ENCODE measurements at places on chromosomes 5 and 9. TPM values are rescaled to one million over a fixed set of nuclear protein-coding genes. Genes with fewer than 3 reads are reported as not detected.

Gene NMUR2
- total RNA-seq, result 2.1 TPM

Gene SPOUT1
- total RNA-seq, result 45.8 TPM

Gene ZNF300
- total RNA-seq, result 1.8 TPM

Gene CBY3
- not detected for total RNA-seq

DNA sequence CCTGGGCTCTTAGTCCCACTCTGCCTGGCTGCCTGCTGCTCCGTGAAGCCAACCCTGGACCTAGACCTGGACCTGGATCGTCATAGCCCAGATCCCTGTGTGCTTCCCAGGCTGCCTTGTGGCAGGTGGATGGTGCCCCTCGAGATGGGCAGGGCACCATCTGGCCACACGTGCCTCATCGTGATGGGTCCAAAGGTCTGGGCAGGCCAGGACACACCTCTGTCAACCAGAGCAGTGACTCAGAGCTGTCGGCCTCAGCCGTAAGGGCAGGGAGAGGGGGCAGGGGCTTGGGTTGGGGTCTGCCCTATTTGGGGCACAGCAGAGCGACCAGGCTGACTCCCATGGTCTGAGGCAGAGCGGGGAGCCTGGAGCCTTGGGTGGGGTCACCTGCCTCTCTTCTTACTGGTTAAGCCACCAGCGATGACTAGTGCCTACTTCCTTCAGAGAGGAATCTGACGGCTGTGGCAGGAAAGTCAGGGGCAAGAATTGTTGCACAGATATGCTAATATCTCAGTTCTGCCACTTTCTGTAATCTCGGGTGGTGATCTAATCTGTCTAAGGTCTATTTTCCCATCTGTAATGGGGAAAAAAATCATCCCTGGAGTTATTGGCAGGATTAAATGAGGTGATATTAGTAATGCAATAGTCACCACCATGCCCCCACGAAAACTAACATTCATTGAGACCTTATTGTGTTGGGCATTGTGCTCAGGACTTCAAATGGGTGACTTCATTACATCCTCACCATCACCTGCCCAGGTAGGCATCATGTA lies 3.2 kb upstream of the CDHR2 start:
- peaks cover 14% of the 10 kb centered on the region for H3K4me1 ChIP-seq
- H3K27ac ChIP-seq, result no peak overlapping the region
- no peak for DNase-seq
- no peaks in the 10 kb centered on the region for H3K27me3 ChIP-seq
- H3K36me3 ChIP-seq, result no peaks in the 10 kb centered on the region
- no peak overlapping the region for H3K4me3 ChIP-seq

- peak overlapping the region; percentile 45 for H3K4me3 ChIP-seq
- H3K27me3 ChIP-seq, result no peaks in the 10 kb centered on the region
- peaks cover 18% of the 10 kb centered on the region for H3K4me1 ChIP-seq
- no peaks in the 10 kb centered on the region for H3K36me3 ChIP-seq
These were observed 148.2 kb upstream of the KLF4 start for GRCh38 chr9:107637421-107638420.

DNA sequence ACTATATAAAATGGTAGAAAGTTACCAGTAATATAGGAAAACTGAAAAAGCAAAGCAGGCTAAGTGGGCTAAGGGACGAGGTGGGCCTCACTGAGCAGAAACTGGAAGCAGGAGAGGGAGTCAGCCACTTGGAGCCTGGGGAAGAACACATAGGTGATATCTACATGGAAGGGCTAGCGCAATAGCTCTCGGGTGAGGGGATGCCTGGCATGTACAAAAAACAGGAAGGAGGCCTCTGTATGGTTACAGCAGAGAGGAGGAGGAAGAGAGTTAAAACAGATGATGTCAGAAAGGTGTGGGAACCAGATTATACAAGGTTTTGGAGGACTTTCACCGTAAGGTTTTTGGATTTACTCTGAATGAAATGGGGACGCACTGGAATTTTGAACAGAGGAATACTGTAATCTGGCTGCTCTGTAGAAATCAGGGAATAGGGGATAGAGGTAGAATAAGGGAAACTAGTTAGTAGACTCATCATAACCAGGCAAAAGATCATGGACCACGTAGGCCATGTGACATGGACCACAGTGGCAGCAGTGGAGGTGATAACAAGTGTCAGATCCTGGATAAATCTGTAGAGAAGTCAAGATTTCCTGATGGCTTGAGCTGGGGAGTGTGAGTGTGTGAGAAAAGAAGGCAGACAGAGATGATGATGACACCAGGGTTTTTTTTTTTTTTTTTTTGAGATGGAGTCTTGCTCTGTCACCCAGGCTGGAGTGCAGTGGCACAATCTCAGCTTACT lies 52.5 kb downstream of the FNBP1 start:
- H3K4me1 ChIP-seq, result peaks cover 14% of the 10 kb centered on the region
- H3K27ac ChIP-seq, result no peak overlapping the region
- H3K36me3 ChIP-seq, result no peaks in the 10 kb centered on the region
- H3K4me3 ChIP-seq, result no peak overlapping the region
- no peak for DNase-seq

DNA sequence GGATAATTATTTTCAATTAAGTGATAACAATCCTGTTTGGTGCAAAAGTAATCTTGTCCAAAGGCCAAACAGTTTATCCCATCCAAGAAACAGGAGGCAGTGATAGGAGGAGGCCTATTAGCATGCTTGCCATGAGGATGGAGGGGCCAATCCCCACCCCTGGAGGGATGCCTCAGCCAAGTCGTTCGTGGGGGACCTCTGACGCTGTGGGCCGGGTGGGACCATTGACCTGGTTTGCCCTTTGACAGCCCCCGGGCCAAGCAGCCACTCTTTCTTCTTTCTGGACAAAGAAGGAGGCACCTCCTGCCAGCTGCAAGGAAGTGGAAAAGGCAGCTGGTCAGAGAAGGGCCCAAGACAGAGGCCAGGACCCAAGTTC lies 39.5 kb upstream of the GRHPR start:
- no peaks in the 10 kb centered on the region for H3K27me3 ChIP-seq
- DNase-seq, result no peak
- H3K4me1 ChIP-seq, result no peaks in the 10 kb centered on the region
- no peaks in the 10 kb centered on the region for H3K36me3 ChIP-seq
- H3K27ac ChIP-seq, result no peak overlapping the region
- H3K4me3 ChIP-seq, result no peak overlapping the region

All from upper lobe of right lung (tissue), 1 donor.